CD8-positive, alpha-beta memory T cell (primary cell): ENCODE measurements at places on chromosomes 5 and 9. TPM values are rescaled to one million over a fixed set of nuclear protein-coding genes. Genes with fewer than 3 reads are reported as not detected.

The TEX48 gene
- total RNA-seq = 0.86 TPM

The FLT4 gene
- total RNA-seq = 8.2 TPM

The PCDHGA1 gene
- total RNA-seq = 0.09 TPM

The SOWAHA gene
- not detected for total RNA-seq

The HSPB3 gene
- not detected for total RNA-seq

The SGCD gene
- total RNA-seq = 0.11 TPM

The CDC20B gene
- total RNA-seq = 0.16 TPM

The SLC1A3 gene
- 0.35 TPM for total RNA-seq

The SWI5 gene
- total RNA-seq = 18.1 TPM

The IL6ST gene
- total RNA-seq = 52.2 TPM

The PPIC gene
- total RNA-seq = not detected

The SPZ1 gene
- not detected for total RNA-seq

The PDE8B gene
- total RNA-seq = not detected

The CTSV gene
- 0.28 TPM for total RNA-seq

The FOXD4 gene
- 0.22 TPM for total RNA-seq

The IFNA2 gene
- total RNA-seq = not detected

The CCDC152 gene
- total RNA-seq = 16.2 TPM

The CORO2A gene
- total RNA-seq = 5.1 TPM

The SPATA31C1 gene
- total RNA-seq = not detected

The GFI1B gene
- total RNA-seq = not detected

The ZNF454 gene
- not detected for total RNA-seq

The GARIN3 gene
- 0.50 TPM for total RNA-seq

The FGF10 gene
- not detected for total RNA-seq

The NMUR2 gene
- not detected for total RNA-seq

The SLC6A7 gene
- not detected for total RNA-seq

The NIM1K gene
- 0.40 TPM for total RNA-seq

The PLPP1 gene
- 15.5 TPM for total RNA-seq

The EFNA5 gene
- total RNA-seq = not detected

The RNF180 gene
- total RNA-seq = not detected

The MYMK gene
- total RNA-seq = not detected

The FOXD4L5 gene
- total RNA-seq = not detected

The LRRC19 gene
- not detected for total RNA-seq

The DDX4 gene
- not detected for total RNA-seq

The TTC16 gene
- 1.6 TPM for total RNA-seq
